ENCODE measurements at places on chromosomes 12 and 14.

GRCh38 chr12:125902991-125903390, 837.8 kb downstream of the AACS start:
- H3K4me1 ChIP-seq, result no peaks in the 10 kb centered on the region
- no peaks in the 10 kb centered on the region for H3K36me3 ChIP-seq
- no peak for DNase-seq
- H3K27ac ChIP-seq, result no peak overlapping the region

DNA sequence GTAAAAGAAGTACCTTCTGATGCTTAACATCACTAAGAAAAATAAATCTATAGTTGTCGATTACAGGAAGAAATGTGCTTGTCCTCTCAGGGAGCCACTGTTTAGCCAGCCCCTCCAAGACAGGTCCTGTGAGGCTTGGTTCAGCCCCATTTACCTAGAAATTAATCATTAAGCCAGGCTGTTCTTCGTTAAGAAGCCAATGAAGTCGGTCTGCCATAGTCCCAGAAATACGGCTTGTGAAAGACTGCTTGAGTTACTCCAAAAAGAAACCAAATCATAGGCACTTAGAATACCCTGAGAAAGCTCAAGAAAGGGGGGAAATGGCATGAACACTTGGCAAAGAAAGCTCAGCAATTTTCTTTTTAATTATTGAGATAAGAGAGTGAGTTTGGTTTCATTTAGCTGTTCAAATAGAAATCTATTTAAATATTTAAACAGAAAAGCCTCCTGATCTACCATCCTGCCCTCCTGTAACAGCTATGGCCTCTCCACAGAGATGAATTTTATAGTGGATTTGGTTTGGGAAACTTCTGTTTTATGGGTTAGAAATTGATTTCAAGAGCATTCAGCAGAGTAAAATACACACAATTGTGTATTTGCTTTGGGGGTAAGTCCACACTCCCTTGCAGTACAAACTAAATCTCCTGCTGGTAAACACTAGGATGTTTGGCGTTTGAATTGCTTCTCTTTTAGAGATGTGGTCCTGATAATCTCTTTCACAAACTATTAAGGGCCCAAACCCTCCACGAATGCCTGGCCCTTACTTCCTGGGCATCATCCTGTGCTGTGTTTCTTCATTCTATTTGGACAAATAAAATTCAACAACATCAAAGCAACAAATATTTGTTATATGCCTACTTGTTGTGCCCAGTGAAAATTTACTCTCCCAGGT, 234.4 kb downstream of the SEC23A start:
- no peak overlapping the region for H3K27ac ChIP-seq
- no peaks in the 10 kb centered on the region for H3K4me1 ChIP-seq
- H3K27me3 ChIP-seq, result peaks cover 6% of the 10 kb centered on the region
- H3K36me3 ChIP-seq, result no peaks in the 10 kb centered on the region

- DNase-seq, result no peak
- no peaks in the 10 kb centered on the region for H3K36me3 ChIP-seq
- H3K27me3 ChIP-seq, result no peaks in the 10 kb centered on the region
- H3K27ac ChIP-seq, result no peak overlapping the region
These were observed 1.6 kb upstream of the TAS2R30 start for GRCh38 chr12:11136075-11136474.

DNA sequence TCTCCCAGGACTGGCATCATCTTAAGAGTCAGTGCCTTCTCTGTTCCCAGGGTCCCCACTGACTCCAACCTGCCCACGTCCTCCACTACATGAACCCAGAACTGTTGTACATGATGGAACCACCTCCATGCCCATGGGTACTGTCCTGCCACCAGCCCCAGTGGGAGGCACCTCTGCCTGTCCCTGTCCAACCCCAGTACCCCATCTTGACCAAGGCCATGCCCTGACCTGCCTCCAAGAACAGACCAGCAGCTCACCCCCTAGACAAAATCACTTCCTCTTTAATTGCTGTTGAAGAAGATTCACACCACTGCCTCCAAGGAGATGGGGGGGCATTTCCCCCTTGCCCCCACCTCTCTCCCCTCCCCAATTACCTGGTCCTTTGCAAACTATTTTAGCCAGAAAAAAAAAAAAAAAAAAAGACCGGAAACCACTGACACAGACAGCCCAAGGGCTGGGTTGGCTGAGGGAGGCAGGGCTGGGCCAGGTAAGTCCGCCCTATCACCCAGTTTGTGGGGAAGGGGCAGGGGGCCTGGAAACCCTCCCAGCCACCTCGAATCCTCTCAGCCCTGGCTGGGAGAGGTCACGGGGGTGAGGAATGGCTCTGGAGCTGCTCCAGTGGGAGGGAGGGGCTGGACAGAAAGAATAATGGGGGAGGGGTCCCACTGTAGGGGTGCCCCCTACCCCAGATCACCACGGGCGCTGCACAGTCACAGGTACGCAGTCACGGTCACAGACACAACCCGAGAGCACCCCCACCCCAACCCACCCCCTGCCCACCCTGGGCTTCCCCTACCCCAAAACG, 13.4 kb downstream of the AGAP2 start:
- peaks cover 53% of the 10 kb centered on the region for H3K27me3 ChIP-seq
- peaks cover 18% of the 10 kb centered on the region for H3K36me3 ChIP-seq
- no peak for DNase-seq
- peaks cover 21% of the 10 kb centered on the region for H3K4me1 ChIP-seq

DNA sequence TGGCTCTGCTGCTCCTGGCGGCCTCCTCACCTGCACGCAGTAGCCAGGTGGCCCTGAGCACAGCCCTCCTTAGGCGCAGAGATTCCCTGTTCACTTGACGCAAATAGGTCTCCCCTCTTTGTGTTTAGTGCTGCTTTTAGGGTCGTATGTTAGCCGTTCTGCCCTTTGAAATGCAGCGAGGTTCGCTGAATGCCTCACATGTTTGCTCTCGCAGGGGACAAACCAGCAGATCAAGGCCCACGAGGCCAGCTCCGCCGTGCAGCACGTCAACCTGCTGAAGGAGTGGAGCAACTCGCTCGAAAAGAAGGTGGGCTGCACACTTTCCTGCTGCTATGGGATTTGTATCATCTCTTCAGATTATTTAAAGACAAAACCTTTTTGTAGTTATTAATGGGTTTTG, 31.4 kb upstream of the AMN start:
- H3K27ac ChIP-seq, result no peak overlapping the region
- peaks cover 38% of the 10 kb centered on the region for H3K36me3 ChIP-seq
- no peak for DNase-seq
- no peaks in the 10 kb centered on the region for H3K27me3 ChIP-seq

DNA sequence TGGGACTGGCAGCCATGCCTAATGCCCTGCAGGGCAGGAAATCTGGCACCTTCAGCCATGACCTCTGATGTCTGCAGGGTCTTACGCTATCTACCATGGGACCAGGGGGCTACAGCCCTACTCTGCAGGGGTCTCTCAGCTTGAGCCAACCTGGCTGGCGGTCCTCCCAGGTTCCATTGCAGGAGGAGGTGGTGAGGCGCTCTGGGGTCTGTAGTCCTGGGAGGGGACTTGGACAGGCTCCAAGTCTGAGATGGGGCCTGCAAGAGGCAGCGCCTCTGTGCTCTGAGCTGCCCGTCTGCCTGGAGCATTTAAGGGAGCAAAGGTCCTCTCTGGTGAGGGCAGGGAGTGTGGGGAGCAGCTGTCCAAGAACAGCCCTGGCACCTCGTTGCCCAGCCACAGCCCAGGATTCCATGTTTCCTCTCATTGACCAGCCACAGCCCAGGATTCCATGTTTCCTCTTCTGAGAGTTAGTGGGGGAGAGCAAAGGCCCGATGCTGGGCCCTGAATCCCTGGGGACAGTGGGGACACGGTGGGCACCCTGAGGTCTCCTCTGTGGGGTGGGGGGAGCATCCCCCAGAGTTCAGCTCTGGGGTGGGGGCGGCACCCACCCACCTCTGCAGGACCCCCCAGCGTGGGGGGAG, 655 bp downstream of the PLD4 start:
- no peak overlapping the region for H3K4me3 ChIP-seq
- no peak for DNase-seq
- H3K27ac ChIP-seq, result no peak overlapping the region

- no peak overlapping the region for H3K4me3 ChIP-seq
- peaks cover 2% of the 10 kb centered on the region for H3K4me1 ChIP-seq
- no peak for DNase-seq
These were observed 133.5 kb upstream of the TMCC3 start for GRCh38 chr12:94783862-94784261.

GRCh38 chr14:23729720-23730387, 93.7 kb downstream of the DHRS2 start:
- H3K4me1 ChIP-seq, result no peaks in the 10 kb centered on the region
- DNase-seq, result no peak
- H3K36me3 ChIP-seq, result no peaks in the 10 kb centered on the region
- no peak overlapping the region for H3K27ac ChIP-seq

- no peak overlapping the region for H3K27ac ChIP-seq
- H3K27me3 ChIP-seq, result no peaks in the 10 kb centered on the region
- H3K4me1 ChIP-seq, result no peaks in the 10 kb centered on the region
- H3K36me3 ChIP-seq, result no peaks in the 10 kb centered on the region
- DNase-seq, result no peak
These were observed 1722.1 kb upstream of the SEL1L start for GRCh38 chr14:83255727-83256090.

All from mesenchymal stem cell (in vitro differentiated cells and primary cell).